Dorsolateral prefrontal cortex (tissue), 122 donors: ENCODE measurements at places on chromosomes 2 and 18. TPM values are rescaled to one million over a fixed set of nuclear protein-coding genes. Genes with fewer than 3 reads are reported as not detected.

Gene SEMA4C
- total RNA-seq = 86.5 TPM

Gene ECEL1
- total RNA-seq = 0.63 TPM

Gene SPC25
- total RNA-seq = 2.8 TPM

Gene GYPC
- total RNA-seq = 4.8 TPM

Gene AGPS
- 32.8 TPM for total RNA-seq

Gene FIGLA
- not detected for total RNA-seq

Gene GAD1
- total RNA-seq = 61.6 TPM

Gene NCKAP1
- total RNA-seq = 264 TPM

Gene LOXHD1
- 1.8 TPM for total RNA-seq

Gene UPP2
- total RNA-seq = 5.4 TPM

Gene KLHL41
- 2.0 TPM for total RNA-seq
